ENCODE measurements at places on chromosomes 5 and 9.

GRCh38 chr9:133876836-133877235 is 115.3 kb downstream of the VAV2 start:
- no peak for DNase-seq

- DNase-seq, result no peak
Measured at GRCh38 chr5:14407746-14408175, 173.8 kb upstream of the OTULINL start.

GRCh38 chr5:108818613-108819272 is 71.0 kb downstream of the FER start:
- DNase-seq, result no peak

DNA sequence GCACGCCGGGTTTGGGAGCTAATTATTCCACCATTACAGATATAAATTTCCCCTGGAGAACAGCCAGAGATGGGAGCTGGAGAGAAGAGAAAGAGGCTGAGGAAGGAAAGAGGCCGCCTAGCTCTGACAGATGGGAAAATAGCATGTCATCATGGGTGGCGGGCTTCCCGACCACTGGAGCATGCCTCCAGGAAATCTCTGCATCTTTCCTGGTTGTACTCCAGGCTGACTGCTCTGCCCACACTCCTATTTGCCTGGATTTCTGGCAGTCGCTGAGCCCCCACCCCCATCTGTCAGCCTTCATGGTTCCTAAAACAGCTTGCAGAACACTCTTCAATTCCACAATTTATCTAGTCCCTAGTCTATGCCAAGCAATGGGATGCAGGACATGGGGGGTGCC is 14.3 kb upstream of the GABRP start:
- no peak for DNase-seq

DNA sequence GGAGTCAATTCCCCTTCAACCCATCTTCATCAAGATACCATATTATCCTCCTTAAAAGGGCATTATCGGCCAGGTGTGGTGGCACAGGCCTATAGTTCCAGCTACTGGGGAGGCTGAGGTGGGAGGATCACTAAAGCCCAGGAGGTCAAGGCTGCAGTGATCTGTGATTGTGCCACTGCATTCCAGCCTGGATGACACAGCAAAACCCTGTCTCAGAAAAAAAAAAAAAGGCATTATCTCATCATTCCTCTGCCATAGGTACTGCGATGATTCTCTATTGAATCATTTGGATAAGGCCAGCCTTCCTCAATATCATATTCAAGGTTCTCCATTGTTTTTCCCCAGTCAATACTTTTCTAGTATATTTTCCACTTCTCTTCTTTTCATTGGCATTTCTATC is 39.2 kb upstream of the RAB3C start:
- no peak for DNase-seq

DNA sequence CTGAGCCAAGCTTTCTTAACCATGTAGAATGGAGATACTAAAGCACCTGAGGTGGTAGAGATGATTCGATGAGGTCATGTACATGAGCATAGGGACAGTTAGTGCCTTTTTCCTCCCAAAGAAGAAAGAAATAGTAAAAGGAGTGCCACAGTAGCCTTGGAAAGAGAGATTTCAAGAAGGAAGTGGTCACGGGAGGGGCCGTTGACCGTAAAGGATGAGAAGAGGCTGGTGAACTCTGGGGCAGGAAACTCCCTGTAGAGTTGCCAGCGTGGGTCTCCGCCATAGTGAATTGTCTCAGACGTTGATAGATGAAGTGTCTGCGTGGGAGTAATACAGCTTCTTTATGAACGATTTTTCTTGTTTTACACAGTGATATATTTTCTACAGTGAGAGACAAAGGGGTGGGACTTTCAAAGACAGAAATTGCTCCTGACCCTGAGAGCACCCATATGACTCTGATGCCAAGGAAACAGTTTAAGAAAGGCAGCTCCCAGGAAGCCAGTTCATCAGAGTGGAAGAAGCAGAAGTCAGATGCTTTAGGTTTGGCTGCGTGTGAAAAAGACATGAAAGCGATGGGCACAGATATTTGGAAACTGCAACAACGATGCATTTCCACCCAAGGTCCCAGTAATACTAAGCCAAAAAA is 41.3 kb downstream of the UGCG start:
- peak; percentile 19 for DNase-seq

DNA sequence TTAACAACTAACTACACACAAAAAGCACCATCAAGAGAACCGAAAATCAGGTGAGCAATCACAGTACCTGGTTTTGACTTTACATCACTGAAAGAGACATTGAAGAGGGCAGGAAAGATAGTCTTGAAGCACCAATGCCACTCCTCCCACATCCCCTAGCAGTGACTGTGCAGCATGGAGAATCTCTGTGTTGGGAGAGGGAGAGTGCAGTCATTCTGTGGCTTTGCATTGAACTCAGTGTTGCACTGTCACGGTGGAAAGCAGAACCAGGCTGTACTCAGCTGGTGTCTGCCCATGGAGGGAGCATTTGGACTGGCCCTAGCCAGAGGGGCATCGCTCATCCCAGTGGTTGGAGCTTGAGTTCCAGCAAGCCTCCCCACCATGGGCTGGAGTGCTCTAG is 40.4 kb downstream of the C5 start:
- DNase-seq, result no peak

Data from putamen (tissue), 1 donor.